Central memory CD8-positive, alpha-beta T cell (primary cell): ENCODE measurements at places on chromosomes 7 and 10.
A peak's percentile ranks its signal among the peaks of the same experiment; 100 is the strongest.

DNA sequence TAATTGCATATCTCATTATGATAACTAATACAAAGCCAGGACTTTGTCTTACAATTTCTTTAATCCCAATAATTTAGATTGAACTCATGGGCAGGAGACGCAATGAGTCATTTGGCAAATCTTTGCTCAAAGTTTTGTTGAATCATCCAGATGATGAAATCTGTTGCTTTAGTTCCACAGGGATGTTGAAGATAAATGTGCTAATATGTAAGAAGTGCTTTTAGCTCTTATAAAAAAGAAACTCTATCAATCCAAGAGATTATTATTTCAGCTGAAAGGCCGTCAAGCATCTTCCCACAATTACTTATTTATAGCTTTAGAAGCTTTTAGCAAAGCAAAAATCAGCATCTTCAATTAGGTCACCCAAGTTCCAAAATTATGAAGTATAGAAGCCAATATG, 36.8 kb upstream of the ANK3 start:
- H3K27ac ChIP-seq, result no peak overlapping the region
- no peak overlapping the region for H3K4me3 ChIP-seq
- H3K36me3 ChIP-seq, result no peaks in the 10 kb centered on the region
- H3K27me3 ChIP-seq, result no peaks in the 10 kb centered on the region
- peaks cover 11% of the 10 kb centered on the region for H3K4me1 ChIP-seq
- DNase-seq, result no peak

DNA sequence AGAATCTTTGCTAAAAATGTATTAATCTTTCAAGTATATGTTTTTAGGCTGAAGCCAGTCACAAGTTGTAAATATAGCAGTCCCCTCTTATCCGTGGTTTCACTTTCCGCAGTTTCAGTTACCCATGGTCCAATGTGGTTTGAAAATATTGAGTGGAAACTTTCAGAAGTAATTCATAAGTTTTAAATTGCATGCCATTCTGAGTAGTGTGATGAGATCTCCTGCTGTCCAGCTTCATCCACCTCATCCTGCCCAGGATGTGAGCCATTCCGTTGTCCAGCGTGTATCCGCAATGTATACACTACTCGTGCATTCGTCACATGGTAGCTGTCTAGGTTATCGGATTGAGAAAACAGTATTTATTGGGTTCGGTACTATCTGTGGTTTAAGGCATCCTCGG, 12.2 kb downstream of the PDCD4 start:
- H3K36me3 ChIP-seq, result peaks cover 67% of the 10 kb centered on the region
- H3K4me3 ChIP-seq, result peak overlapping the region; percentile 65
- no peak for DNase-seq
- H3K4me1 ChIP-seq, result peaks cover 65% of the 10 kb centered on the region
- no peaks in the 10 kb centered on the region for H3K27me3 ChIP-seq

GRCh38 chr10:29828440-29828894, 193.7 kb upstream of the SVIL start:
- no peak for DNase-seq
- H3K4me3 ChIP-seq, result no peak overlapping the region
- peaks cover 42% of the 10 kb centered on the region for H3K27me3 ChIP-seq
- no peaks in the 10 kb centered on the region for H3K4me1 ChIP-seq
- H3K27ac ChIP-seq, result no peak overlapping the region

- no peak for DNase-seq
- H3K4me3 ChIP-seq, result no peak overlapping the region
- H3K27me3 ChIP-seq, result peaks cover 23% of the 10 kb centered on the region
- H3K36me3 ChIP-seq, result no peaks in the 10 kb centered on the region
Observed at GRCh38 chr7:38507384-38507783, 123.8 kb downstream of the AMPH start.

- H3K4me3 ChIP-seq, result no peak overlapping the region
- no peak for DNase-seq
- H3K27me3 ChIP-seq, result no peaks in the 10 kb centered on the region
- no peaks in the 10 kb centered on the region for H3K4me1 ChIP-seq
Observed at GRCh38 chr7:133633055-133633454, 380.2 kb downstream of the EXOC4 start.

DNA sequence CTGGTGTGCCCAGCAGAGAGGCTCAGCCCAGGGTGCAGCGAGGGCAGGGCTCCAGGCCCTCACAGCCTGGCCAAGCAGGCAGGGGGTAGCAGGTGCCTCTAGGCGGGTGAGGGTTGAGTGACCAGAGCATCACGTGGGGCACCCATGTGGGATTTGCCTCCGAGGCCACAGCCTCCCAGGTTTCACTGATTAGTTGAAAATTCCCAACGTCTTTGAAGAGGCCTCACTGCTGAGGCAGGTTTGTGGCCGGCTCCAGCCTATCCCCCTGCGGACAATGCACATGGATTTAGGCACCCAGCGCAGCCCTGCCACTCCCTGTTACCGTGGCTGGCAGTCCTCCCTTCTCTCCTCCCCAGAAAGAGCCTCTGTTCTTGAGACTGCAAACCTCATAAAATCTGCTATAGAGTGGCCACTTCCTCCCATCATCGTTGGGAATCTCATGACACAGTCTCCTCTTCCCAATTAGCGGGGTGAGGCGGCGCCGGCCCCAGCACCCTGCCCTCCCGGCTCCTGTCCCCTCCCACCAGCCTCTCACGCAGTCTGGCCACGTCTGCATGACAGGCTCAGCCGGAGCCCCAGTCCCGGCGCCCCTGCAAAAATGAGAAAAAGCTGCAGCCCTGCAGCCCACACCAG, 10.8 kb downstream of the MYL10 start:
- no peaks in the 10 kb centered on the region for H3K4me1 ChIP-seq
- no peaks in the 10 kb centered on the region for H3K36me3 ChIP-seq
- H3K27me3 ChIP-seq, result peaks cover 42% of the 10 kb centered on the region
- no peak for DNase-seq

DNA sequence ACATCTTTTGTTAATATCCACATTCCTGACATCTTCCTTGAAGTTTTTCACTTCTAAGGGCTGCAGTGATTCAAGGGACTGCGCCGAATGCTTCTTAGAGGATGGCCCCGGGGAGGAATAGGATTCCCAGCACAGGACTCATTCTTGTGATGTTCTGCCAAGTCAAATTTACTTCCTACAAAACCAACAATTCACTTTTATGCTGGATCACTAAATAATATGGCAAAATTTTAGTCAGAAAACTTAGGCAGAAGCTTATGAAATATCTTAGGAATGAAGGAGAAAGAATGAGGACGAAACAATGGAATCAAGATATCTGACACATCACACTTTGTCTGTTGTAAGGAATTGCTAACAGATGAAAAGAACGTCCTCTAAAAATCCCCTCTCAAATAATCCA, 151.5 kb downstream of the JAZF1 start:
- H3K4me3 ChIP-seq, result no peak overlapping the region
- peaks cover 43% of the 10 kb centered on the region for H3K4me1 ChIP-seq
- H3K27ac ChIP-seq, result no peak overlapping the region

DNA sequence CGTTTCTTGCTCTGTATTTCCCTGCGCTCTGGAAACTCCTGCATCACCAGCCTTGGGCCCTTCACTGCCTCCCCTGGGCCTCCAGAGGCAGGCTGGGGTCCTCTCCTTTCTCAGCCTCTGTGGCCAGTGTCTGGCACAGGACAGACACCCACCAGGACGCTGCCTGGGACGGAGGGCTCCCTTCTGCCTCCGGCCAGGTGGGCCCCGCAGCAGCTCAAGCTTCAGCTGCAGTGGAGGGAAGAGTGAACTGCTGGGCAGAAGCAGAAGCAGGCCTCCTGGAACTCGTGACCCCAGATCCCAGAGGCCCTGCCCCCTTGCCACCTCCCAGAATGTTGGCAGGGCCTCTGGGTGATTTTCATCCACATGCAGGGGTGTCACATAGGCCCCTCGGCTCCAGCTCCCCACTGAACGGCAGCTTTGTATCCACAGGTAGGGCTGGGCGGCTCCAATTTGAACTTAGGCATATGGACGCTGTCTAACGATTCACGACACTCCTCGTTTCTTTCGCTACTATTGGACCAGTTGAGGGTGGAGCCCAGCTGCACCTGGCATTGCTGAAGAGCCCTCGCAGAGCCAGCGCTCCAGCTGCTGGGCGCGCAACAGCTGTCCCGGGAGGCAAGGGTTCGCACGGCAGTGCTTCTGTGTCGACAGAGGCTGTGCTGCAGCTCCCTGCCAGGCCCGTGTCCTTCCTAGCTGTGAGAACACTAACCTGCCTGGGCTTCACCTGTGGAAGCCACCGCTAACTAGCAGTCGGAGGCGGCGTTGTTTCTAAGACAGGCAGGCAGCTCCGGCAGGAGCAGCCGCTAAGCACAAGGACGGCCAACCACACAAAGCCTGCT, 18.4 kb upstream of the GPR146 start:
- no peak for DNase-seq
- H3K4me3 ChIP-seq, result peak overlapping the region; percentile 56
- H3K27me3 ChIP-seq, result no peaks in the 10 kb centered on the region
- peaks cover 42% of the 10 kb centered on the region for H3K4me1 ChIP-seq

- H3K4me3 ChIP-seq, result no peak overlapping the region
- peaks cover 6% of the 10 kb centered on the region for H3K4me1 ChIP-seq
- H3K27ac ChIP-seq, result no peak overlapping the region
- H3K27me3 ChIP-seq, result no peaks in the 10 kb centered on the region
- H3K36me3 ChIP-seq, result peaks cover 2% of the 10 kb centered on the region
Observed at GRCh38 chr10:12382157-12382548, 32.8 kb downstream of the CAMK1D start.

DNA sequence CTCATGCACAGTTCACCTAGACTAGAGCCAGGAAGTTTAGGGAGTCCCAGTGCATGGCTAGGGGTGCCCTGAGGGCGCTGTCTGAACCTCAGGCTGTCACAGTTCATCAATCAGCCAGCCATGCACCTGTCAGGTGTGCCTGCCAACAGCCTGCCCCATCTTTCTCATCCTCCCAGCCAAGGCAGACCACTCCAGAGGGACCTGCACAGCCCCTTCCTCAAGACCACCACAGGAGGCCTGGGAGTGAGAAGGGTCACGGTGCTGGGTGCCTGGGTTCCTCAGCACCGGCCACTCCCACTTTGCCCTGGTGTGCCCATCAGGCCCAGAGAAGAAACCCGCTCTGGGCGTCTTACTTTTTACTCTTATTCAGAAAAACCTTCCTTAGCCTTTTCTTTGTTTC, 8.4 kb downstream of the ATP6V1F start:
- H3K27ac ChIP-seq, result peak overlapping the region; percentile 53
- peaks cover 11% of the 10 kb centered on the region for H3K4me1 ChIP-seq
- peak overlapping the region; percentile 81 for H3K4me3 ChIP-seq
- no peaks in the 10 kb centered on the region for H3K36me3 ChIP-seq
- DNase-seq, result no peak

DNA sequence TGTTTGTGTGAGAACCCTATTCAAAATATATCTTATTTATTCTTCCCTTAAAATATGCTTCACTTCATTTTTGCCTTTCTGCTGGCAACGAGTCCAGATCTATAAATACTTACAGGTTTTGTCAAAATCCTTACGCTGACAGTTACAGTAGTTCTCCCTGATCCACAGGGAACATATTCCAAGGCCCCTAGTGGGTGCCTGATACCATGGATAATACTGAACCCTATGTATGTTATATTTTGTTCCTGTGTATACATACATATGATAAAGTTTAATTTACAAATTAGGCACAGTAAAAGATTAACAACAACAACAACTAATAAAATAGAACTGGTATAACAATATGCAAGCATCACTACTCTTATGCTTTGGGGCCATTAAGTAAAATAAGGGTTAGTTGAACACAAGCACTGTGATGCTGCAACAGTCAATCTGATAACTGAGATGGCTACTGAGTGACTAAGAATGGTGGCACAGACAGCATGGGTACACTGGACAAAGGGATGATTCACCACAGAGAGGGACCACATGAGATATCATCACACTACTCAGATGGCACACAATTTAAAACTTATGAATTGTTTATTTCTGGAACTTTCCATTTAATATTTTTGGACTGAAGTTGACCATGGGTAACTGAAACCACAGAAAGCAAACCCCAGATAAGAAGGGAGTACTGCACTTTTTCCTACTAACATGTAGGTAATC, 29.4 kb upstream of the PCGF5 start:
- H3K36me3 ChIP-seq, result no peaks in the 10 kb centered on the region
- no peaks in the 10 kb centered on the region for H3K27me3 ChIP-seq
- no peak for DNase-seq
- H3K27ac ChIP-seq, result peak overlapping the region; percentile 27
- H3K4me3 ChIP-seq, result no peak overlapping the region

- H3K27me3 ChIP-seq, result peaks cover 36% of the 10 kb centered on the region
- no peak overlapping the region for H3K4me3 ChIP-seq
- H3K4me1 ChIP-seq, result no peaks in the 10 kb centered on the region
- DNase-seq, result no peak
Observed at GRCh38 chr7:139560678-139561077, 37.2 kb downstream of the CLEC2L start.

GRCh38 chr7:44046321-44047061, 2.0 kb downstream of the DBNL start:
- H3K4me3 ChIP-seq, result peak overlapping the region; percentile 84
- peak overlapping the region; percentile 88 for H3K27ac ChIP-seq
- peaks cover 24% of the 10 kb centered on the region for H3K36me3 ChIP-seq
- no peak for DNase-seq
- H3K4me1 ChIP-seq, result peaks cover 46% of the 10 kb centered on the region
- H3K27me3 ChIP-seq, result no peaks in the 10 kb centered on the region

DNA sequence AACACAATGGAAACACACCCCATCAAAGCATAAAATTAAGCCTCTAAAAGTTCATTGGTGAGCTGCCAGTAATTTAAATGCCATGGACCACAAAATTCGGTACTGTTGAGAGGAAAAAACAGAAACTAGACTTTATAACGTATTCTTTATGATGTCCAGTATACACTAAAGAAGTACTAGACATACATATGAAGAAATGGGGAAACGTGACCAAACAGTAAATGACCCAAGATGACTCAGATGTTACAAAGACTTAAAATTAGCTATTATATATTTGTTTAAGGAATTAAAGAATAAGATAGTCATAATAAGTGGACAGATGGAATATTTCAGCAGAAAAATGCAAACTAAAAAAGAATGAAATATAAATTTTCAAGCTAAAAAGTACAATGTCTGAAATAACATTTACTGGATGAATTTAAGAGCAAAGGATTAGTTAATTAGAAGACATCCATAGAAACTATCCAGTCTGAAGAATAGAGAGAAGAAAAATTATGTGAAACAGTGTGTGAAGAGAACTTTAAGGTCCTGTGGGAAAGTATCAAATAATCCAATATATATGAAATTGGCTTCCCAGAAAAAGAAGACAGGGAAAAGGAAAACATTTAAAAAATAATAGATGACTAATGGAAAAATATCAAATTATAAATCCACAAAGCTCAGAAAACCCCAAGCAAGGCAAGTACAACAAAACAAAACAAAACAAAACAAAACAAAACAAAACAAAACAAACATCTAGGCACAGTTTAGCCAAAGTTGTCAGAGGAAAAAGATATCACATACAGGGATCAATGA, 69.4 kb downstream of the SAMD9 start:
- no peak overlapping the region for H3K27ac ChIP-seq
- DNase-seq, result no peak
- no peaks in the 10 kb centered on the region for H3K36me3 ChIP-seq

- no peak for DNase-seq
- H3K36me3 ChIP-seq, result no peaks in the 10 kb centered on the region
- H3K27me3 ChIP-seq, result peaks cover 50% of the 10 kb centered on the region
- no peak overlapping the region for H3K4me3 ChIP-seq
Observed at GRCh38 chr10:98511876-98512275, 65.1 kb upstream of the HPS1 start.
